H9 (cell line): ENCODE measurements at places on chromosomes 2 and 18. TPM values are rescaled to one million over a fixed set of nuclear protein-coding genes. Genes with fewer than 3 reads are reported as not detected.

The CYS1 gene
- total RNA-seq: 0.07 and 0.35 TPM in 2 replicates

The EMILIN1 gene
- 1.2 and 1.8 TPM in 2 replicates for total RNA-seq

The TSHZ1 gene
- total RNA-seq: 0.15 and 0.24 TPM in 2 replicates

The SULT1C2 gene
- 1.6 and 2.2 TPM in 2 replicates for total RNA-seq

The DOCK10 gene
- total RNA-seq: 0.61 and 0.79 TPM in 2 replicates

The TMEM185B gene
- 28.4 and 29.0 TPM in 2 replicates for total RNA-seq

The CPO gene
- 0.66 and 0.68 TPM in 2 replicates for total RNA-seq

The TRIM43 gene
- total RNA-seq: not detected in 2 replicates

The TSPYL6 gene
- total RNA-seq: not detected in 2 replicates

The CFAP65 gene
- 0.18 and 0.20 TPM in 2 replicates for total RNA-seq

The TUBA3E gene
- total RNA-seq: 0.13 and 0.26 TPM in 2 replicates

The STPG4 gene
- 0.13 and 0.42 TPM in 2 replicates for total RNA-seq

The TAF4B gene
- total RNA-seq: 19.8 and 20.4 TPM in 2 replicates

The CKAP2L gene
- 18.8 and 23.3 TPM in 2 replicates for total RNA-seq

The ACADL gene
- total RNA-seq: 0.24 and 0.26 TPM in 2 replicates

The MC2R gene
- not detected in 2 replicates for total RNA-seq

The IL36G gene
- total RNA-seq: not detected in 2 replicates

The DPY30 gene
- total RNA-seq: 148 and 149 TPM in 2 replicates

The ADAM23 gene
- 21.4 and 24.2 TPM in 2 replicates for total RNA-seq

The AGBL5 gene
- total RNA-seq: 55.4 and 58.3 TPM in 2 replicates

The DNAJC5G gene
- total RNA-seq: 0.37 and 0.44 TPM in 2 replicates

The SCYGR4 gene
- total RNA-seq: not detected in 2 replicates

The GPC1 gene
- total RNA-seq: 39.4 and 44.0 TPM in 2 replicates

The LDLRAD4 gene
- 1.8 and 3.9 TPM in 2 replicates for total RNA-seq

The YES1 gene
- 86.9 and 89.2 TPM in 2 replicates for total RNA-seq

The B3GNT7 gene
- total RNA-seq: 39.1 and 42.2 TPM in 2 replicates

The FOXD4L1 gene
- 0.09 TPM in 1 of 2 replicates, not detected in the other for total RNA-seq

The CELF4 gene
- 1.1 and 1.5 TPM in 2 replicates for total RNA-seq

The HS1BP3 gene
- 10.8 and 11.1 TPM in 2 replicates for total RNA-seq

The ITM2C gene
- total RNA-seq: 297 and 302 TPM in 2 replicates

The MPP4 gene
- total RNA-seq: not detected in 2 replicates

The RAB6C gene
- total RNA-seq: not detected in 2 replicates

The DAPL1 gene
- total RNA-seq: not detected in 2 replicates

The PPIL3 gene
- total RNA-seq: 56.5 and 63.4 TPM in 2 replicates

The TNFRSF11A gene
- 7.8 and 8.1 TPM in 2 replicates for total RNA-seq

The CPLX4 gene
- total RNA-seq: not detected in 2 replicates

The CGREF1 gene
- total RNA-seq: 1.4 and 2.1 TPM in 2 replicates

The ERMN gene
- 0.29 and 0.48 TPM in 2 replicates for total RNA-seq

The OR6B2 gene
- not detected in 2 replicates for total RNA-seq

The RTP5 gene
- total RNA-seq: not detected in 2 replicates

The VWC2L gene
- total RNA-seq: not detected in 2 replicates

The DOK1 gene
- 15.2 and 16.0 TPM in 2 replicates for total RNA-seq

The ANKRD30BL gene
- total RNA-seq: not detected in 2 replicates

The TNFAIP6 gene
- total RNA-seq: 0.81 and 1.2 TPM in 2 replicates

The KHK gene
- total RNA-seq: 12.1 and 12.2 TPM in 2 replicates

The UCN gene
- total RNA-seq: 0.77 and 1.5 TPM in 2 replicates

The LHCGR gene
- total RNA-seq: 0.33 and 0.44 TPM in 2 replicates

The PTH2R gene
- 0.20 and 0.29 TPM in 2 replicates for total RNA-seq

The ST8SIA5 gene
- 0.63 and 0.75 TPM in 2 replicates for total RNA-seq

The TEX44 gene
- total RNA-seq: not detected in 2 replicates

The SLC5A7 gene
- 0.11 TPM in 1 of 2 replicates, not detected in the other for total RNA-seq

The DSG3 gene
- total RNA-seq: 0.04 TPM in 2 replicates
